ENCODE measurements at places on chromosomes 7 and 10. TPM values are rescaled to one million over a fixed set of nuclear protein-coding genes. Genes with fewer than 3 reads are reported as not detected.

- peak; percentile 11 for DNase-seq
Observed at GRCh38 chr10:28722065-28722803, 44.9 kb downstream of the BAMBI start.

DNA sequence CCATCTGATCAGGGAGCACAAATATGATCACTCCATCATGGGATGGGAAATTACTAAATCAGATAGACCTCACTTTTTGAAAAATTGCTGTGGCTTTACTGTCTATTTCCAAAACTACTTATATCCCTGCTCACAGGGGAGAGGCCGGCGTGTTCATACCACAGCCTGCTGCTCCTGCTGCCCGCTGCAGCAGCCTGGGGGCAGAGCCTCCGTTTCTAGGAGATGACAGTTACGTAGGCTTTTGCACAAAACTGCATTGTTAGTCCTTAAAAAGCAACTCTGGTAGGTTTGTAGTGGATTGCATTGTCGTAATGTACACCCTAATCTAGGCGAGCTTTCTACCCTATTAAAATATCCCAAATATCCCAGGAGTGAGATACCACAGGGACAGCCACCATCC lies 203.7 kb downstream of the EBF3 start:
- no peak for DNase-seq

- DNase-seq = no peak
Observed at GRCh38 chr10:19832699-19833098, 16.5 kb downstream of the PLXDC2 start.

Gene TRPV6
- total RNA-seq = not detected

Gene CYP3A7
- not detected for total RNA-seq
